ENCODE measurements at places on chromosomes 3 and 15. TPM values are rescaled to one million over a fixed set of nuclear protein-coding genes. Genes with fewer than 3 reads are reported as not detected.

GRCh38 chr3:129000742-129001100 lies 383 bp upstream of the EFCC1 start:
- H3K4me3 ChIP-seq, result no peak overlapping the region
- no peaks in the 10 kb centered on the region for H3K36me3 ChIP-seq
- no peak for DNase-seq
- peaks cover 33% of the 10 kb centered on the region for H3K4me1 ChIP-seq

DNA sequence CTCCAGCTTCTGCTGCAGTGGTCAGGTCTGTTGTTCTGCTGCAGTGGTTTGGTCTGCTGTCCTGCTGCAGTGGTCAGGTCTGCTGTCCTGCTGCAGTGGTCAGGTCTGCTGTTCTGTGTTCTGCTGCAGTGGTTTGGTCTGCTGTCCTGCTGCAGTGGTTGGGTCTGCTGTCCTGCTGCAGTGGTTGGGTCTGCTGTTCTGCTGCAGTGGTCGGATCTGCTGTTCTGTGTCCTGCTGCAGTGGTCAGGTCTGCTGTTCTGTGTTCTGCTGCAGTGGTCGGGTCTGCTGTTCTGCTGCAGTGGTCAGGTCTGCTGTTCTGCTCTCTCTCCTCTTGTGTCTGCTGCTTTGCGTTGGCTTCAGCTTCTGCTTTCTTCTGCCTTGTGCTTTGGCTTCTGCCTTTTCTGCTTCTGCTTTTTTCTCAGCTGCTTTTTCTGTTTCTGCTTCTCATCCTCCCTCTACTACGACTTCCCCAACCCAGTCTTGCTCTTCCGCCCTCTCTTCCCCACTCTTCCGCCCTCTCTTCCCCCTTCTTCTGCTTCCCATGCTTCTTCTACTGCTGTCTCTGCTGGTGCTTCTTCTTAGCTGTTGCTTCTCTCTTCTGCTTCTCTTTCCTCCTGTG lies 50.7 kb downstream of the FAM43A start:
- no peaks in the 10 kb centered on the region for H3K27me3 ChIP-seq
- no peaks in the 10 kb centered on the region for H3K4me1 ChIP-seq
- no peak overlapping the region for H3K27ac ChIP-seq
- no peak for DNase-seq
- no peaks in the 10 kb centered on the region for H3K36me3 ChIP-seq

The C3orf85 gene
- polyA plus RNA-seq, result not detected

The HLTF gene
- 17.1 TPM for polyA plus RNA-seq

Measured in CD4-positive, alpha-beta memory T cell (primary cell).